Ovary (tissue), 10 donors: ENCODE measurements at places on chromosomes 2 and 18. TPM values are rescaled to one million over a fixed set of nuclear protein-coding genes. Genes with fewer than 3 reads are reported as not detected.

Gene CCDC85A
- total RNA-seq, result 0.60 TPM

Gene POTEJ
- total RNA-seq, result not detected

Gene OSR1
- 5.5 TPM for total RNA-seq

Gene VIT
- 19.6 TPM for total RNA-seq

Gene OTOF
- total RNA-seq, result not detected

Gene ELP2
- total RNA-seq, result 134 TPM

Gene DYSF
- 2.3 TPM for total RNA-seq

Gene PROKR1
- total RNA-seq, result not detected

Gene SEMA4F
- total RNA-seq, result 13.5 TPM

Gene IL1RL2
- total RNA-seq, result 0.26 TPM

Gene CCL20
- total RNA-seq, result not detected

Gene IL1F10
- not detected for total RNA-seq

Gene RAMP1
- total RNA-seq, result 52.3 TPM

Gene SGO2
- total RNA-seq, result 2.1 TPM

Gene PLGLB2
- not detected for total RNA-seq
